ENCODE measurements at places on chromosomes 7 and 10.

DNA sequence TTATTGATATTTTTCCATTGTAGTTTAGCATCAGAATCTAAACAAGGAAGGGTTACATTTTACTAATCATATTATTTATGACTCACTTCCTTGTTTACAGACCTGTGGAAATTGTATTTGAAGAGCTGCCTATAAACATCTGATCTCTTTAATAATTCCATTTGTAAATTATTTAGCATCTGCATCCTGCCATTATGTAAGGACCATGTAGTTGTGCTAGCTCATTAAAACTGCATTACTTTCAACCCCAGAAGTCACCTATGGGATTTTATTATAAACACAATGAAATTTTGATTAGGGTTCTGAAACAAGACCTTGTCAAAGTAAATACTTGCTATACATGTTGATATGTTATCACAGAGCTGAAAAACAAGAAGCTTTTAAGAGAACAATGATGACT, 146.8 kb upstream of the SLC26A5 start:
- no peak for DNase-seq

DNA sequence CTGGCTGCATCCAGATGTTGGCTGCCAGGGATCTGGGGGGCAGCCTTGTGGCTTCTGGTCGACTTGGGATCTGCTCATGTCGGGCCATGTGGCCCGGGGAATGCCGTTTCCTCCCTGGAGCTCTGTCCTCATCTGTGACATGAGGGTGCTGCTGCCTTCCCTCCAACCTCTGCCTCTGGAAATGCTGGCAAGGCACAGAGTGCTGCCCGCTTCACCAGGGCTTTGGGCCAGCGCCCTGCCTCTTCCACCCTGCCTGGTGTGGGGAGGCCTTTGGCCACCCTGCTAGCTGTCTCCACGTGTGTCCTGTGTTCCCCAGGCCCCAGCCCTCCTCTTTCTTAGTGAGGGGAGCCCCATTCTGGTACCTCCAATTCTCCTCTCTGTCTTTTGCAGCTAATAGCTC, 5.8 kb upstream of the SMARCD3 start:
- DNase-seq = no peak

- no peak for DNase-seq
Observed at GRCh38 chr10:4844864-4845263, 18.9 kb downstream of the AKR1E2 start.

DNA sequence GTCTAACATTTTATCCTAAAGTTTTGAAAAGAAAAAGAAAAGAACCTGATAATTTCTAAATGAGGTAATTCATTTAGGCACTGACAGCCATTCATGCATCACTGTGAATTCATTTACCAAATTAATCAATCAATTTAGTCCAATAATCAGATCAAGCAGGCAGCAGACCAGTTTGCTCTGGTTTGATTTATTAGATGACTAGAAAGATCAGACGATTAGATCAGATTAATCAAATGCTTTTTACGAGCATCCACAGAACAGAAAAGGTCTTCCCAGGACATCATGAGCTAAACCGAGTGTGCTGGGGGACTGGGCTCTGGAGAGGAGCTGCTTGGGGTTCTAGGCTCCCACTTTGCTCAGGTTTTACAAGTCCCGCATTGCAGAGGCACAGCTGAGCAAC, 226.5 kb upstream of the MYO3A start:
- no peak for DNase-seq

- no peak for DNase-seq
Observed at GRCh38 chr10:47030191-47030703, 119.0 kb downstream of the PTPN20 start.

Data from activated CD8-positive, alpha-beta memory T cell treated with anti-CD3 and anti-CD28 coated beads for 1 hour (primary cell).